ENCODE measurements at places on chromosomes 12 and 14.
A peak's percentile ranks its signal among the peaks of the same experiment; 100 is the strongest.

GRCh38 chr14:100790502-100791347 lies 35.2 kb upstream of the MEG3 start:
- peak; percentile 62 for DNase-seq

GRCh38 chr14:54420478-54421142 lies 20.6 kb downstream of the CNIH1 start:
- DNase-seq, result peak; percentile 54

DNA sequence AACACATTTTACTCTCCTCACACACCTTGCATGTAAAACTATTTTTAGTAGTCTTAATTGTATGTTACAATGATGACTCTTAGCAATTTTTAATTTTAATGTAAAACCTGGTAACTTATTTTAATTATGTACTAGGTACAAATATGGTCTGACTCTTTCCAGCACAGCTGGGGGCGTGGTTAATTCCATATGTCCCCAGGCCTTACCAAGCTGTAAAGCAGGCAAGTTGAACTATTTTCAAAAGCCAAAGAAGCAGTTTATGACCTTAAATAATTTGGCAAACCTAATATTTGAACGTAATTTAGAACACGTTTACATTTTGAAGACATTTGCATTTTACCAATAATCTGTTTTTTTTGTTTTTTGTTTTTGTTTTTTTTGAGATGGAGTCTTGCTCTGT lies 9.3 kb upstream of the ACOT6 start:
- DNase-seq, result no peak

- DNase-seq, result no peak
Measured at GRCh38 chr14:69909826-69910550, 30.8 kb downstream of the SMOC1 start.

- no peak for DNase-seq
Measured at GRCh38 chr12:48873096-48873495, 7.4 kb upstream of the RND1 start.

GRCh38 chr12:110932046-110932445 lies 11.7 kb upstream of the MYL2 start:
- no peak for DNase-seq

DNA sequence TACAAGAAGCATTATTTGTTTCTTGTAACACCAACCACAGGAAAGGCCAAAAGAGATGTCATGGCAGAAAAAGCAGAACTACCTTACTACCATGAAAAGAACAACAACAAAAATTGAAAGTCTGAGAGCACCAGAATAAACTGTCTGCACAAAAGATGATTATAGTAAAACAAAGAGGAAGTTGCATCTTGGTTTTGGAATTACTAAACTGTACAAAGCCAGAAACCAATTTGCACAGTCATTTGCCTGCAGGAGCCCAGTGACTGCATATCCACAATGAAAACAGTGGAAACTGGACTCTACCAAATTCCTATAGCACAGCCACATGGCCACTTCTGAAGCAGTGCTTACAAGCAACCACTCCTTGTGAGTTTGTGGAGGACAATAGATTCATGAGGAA lies 276.2 kb downstream of the SSPN start:
- no peak for DNase-seq

DNA sequence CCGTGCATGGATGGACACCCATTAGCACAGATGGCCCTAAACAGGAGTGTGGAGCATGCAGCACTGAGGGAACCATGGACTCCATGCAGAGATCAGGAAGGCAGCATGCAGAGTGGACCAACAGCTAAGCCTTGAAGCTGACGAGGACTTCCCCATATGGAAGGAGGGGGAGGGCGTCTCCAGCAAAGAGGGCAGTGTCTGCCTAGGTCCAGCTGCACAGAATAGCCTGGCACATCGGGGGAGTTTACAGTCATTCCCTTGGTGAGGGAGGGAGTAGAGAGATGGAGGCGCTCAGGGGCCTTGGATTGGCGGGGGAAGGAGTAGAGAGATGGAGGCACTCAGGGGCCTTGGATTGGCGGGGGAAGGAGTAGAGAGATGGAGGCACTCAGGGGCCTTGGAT lies 64.5 kb downstream of the ANKRD9 start:
- no peak for DNase-seq
